ENCODE measurements at places on chromosomes 3 and 15.

- H3K4me3 ChIP-seq = no peak overlapping the region
- peaks cover 16% of the 10 kb centered on the region for H3K36me3 ChIP-seq
- H3K4me1 ChIP-seq = peaks cover 10% of the 10 kb centered on the region
- no peak overlapping the region for H3K27ac ChIP-seq
Observed at GRCh38 chr3:48445277-48445882, 1.2 kb upstream of the ATRIP start.

DNA sequence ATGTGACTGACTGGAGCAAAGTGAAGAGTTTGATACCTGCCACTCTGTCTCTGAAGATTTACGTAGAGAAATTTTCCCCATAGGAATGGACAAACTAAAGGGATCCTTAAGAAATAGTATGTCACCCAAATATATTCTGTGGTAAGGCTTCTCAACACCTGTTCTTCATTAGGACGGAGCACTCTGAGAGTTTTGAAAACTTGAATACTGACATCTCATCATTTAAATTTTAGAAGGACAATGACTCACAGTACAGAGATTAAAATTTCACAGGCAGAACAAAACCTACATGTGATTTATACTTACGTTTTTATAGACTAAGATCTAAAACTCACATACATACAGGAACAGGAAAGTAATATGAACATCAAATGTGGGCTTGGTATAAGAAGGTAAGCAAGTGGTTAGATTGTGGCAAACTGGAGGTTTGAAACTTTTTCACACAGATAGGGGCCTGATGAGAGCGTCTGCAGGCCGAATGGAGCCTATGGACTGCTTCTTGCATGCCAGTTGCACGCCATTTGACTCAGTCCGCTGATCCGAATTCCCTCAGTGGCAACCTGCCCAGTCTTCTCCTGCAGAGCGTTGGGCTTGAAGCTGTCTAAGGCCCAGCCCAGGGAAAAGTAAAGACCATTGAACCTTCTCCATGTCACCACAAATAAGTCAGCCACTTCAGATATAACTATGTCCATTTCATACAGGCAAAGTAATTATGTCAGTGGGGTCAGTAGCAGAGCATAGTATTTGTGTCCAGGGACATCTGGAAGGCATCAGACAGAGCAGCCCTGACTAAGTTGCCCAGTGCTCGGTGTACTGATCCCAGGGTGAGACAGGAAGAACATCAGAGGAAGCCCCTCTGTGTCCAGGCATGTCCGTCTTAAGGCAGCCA lies 45.7 kb downstream of the ZBTB38 start:
- no peak overlapping the region for H3K4me3 ChIP-seq
- H3K36me3 ChIP-seq = peaks cover 9% of the 10 kb centered on the region
- H3K27me3 ChIP-seq = no peaks in the 10 kb centered on the region
- H3K4me1 ChIP-seq = peaks cover 5% of the 10 kb centered on the region
- DNase-seq = no peak

GRCh38 chr15:35696767-35697231 lies 150.8 kb upstream of the DPH6 start:
- no peaks in the 10 kb centered on the region for H3K36me3 ChIP-seq
- no peaks in the 10 kb centered on the region for H3K27me3 ChIP-seq
- peaks cover 2% of the 10 kb centered on the region for H3K4me1 ChIP-seq
- no peak overlapping the region for H3K4me3 ChIP-seq
- H3K27ac ChIP-seq = peak overlapping the region; percentile 57

DNA sequence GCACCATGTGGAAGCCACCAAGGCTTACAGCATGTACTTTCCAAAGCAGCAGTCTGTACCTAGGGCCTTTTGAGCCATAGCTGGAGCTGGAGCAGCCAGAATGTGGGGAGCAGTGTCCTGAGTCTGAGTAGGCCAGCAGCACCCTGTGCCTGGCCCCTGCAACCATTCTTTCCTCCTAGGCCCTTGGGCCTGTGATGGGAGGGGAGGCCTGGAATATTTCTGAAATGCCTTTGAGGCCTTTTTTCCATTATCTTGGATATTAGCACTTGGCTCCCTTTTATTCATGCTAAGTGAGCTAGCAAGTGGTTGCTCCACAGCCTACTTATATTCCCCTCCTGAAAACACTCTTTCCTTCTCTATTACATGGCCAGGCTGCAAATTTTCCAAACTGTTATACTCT lies 28.1 kb downstream of the TRIM42 start:
- H3K27ac ChIP-seq = no peak overlapping the region
- no peaks in the 10 kb centered on the region for H3K36me3 ChIP-seq
- H3K27me3 ChIP-seq = no peaks in the 10 kb centered on the region
- peaks cover 8% of the 10 kb centered on the region for H3K4me1 ChIP-seq
- no peak for DNase-seq
- H3K4me3 ChIP-seq = no peak overlapping the region

- no peaks in the 10 kb centered on the region for H3K4me1 ChIP-seq
- DNase-seq = no peak
- no peak overlapping the region for H3K27ac ChIP-seq
- H3K27me3 ChIP-seq = no peaks in the 10 kb centered on the region
Observed at GRCh38 chr3:104360038-104360437, 1006.7 kb upstream of the ALCAM start.

- no peaks in the 10 kb centered on the region for H3K27me3 ChIP-seq
- peaks cover 5% of the 10 kb centered on the region for H3K36me3 ChIP-seq
- peak; percentile 13 for DNase-seq
- peak overlapping the region; percentile 99 for H3K27ac ChIP-seq
- H3K4me3 ChIP-seq = peak overlapping the region; percentile 86
- H3K4me1 ChIP-seq = peaks cover 4% of the 10 kb centered on the region
Observed at GRCh38 chr3:119240101-119240590, 532 bp downstream of the B4GALT4 start.

- H3K4me1 ChIP-seq = no peaks in the 10 kb centered on the region
- no peaks in the 10 kb centered on the region for H3K27me3 ChIP-seq
- H3K4me3 ChIP-seq = no peak overlapping the region
- H3K27ac ChIP-seq = no peak overlapping the region
Observed at GRCh38 chr15:67372543-67372942, 118.0 kb downstream of the IQCH start.

GRCh38 chr3:97954228-97954827 lies 17.9 kb downstream of the RIOX2 start:
- no peak overlapping the region for H3K27ac ChIP-seq
- no peaks in the 10 kb centered on the region for H3K27me3 ChIP-seq
- peaks cover 12% of the 10 kb centered on the region for H3K36me3 ChIP-seq
- no peak overlapping the region for H3K4me3 ChIP-seq
- peaks cover 3% of the 10 kb centered on the region for H3K4me1 ChIP-seq
- DNase-seq = peak; percentile 44

DNA sequence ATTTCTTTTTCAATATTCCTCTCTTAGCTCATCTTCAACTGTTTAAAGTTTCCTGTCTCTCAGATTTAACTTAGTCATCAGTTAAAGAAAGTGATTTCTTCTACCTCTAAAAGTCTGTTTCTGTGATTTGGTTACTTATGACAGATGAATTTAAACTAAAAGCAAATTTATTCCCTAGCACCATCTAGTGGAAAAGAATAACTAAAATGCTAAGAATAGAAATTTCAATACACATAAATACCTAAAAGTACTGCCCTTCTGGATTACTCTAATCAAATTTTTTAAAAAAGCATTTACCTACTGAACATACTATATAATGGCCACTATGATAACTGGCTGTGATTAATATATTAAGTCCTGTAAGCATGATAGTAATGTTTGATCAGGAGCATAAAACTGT lies 14.0 kb upstream of the ZCWPW2 start:
- H3K4me1 ChIP-seq = no peaks in the 10 kb centered on the region
- H3K27me3 ChIP-seq = no peaks in the 10 kb centered on the region
- no peak for DNase-seq

DNA sequence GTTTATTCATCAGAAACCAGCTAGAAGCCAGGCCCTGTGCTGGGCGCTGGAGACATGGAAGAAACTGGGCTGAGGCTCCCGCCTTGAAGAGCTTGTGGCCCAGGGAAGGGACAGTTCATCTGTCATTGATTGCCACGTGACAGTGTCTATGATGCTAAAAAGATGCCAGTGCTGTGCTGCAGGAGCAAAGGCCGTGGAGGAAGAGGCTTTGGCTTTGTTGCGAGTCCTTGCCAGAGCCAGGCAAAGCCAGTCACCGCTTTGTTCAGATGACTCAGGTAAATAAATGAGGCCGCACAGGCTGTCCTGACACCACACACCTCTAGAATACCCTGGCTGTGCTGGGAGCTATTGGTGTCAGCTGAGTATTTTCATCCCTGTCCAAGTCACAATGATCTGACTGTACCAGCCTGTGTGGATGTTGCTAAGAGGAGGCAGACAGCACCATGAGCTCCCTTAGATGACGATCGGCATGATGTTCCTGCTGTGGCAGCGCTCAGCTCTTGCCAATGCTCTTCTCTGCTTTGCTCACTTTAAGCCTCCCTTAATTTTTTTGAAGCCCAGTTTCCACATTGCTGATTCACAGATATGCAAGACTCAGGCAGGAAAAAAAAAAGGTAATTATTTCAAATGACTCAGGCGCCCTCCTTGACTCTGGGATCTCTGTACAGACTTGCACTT lies 77.5 kb downstream of the CCNL1 start:
- H3K36me3 ChIP-seq = no peaks in the 10 kb centered on the region
- no peak overlapping the region for H3K27ac ChIP-seq
- no peak overlapping the region for H3K4me3 ChIP-seq

All from trophoblast cell (in vitro differentiated cells and primary cell).